ENCODE measurements at places on chromosomes 11 and 22.

DNA sequence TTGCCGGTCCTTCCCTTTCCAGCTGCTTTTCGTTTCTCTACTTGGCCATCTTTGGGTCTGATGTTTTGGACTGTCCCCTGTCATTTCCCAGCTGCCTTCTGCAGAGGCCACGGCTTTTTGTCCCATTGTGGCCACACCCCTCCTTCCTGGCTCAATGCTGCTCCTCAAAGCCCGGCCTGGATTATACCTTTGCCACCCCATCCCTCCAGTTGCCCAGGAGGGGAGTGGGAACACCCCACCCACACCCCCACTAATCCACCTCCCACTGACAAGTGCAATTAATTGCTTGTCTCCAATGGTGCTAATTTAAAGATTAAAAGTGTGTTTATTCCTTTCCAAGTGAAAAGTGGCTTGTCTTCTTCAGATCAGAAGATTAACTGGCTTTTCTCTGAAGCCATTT, 34.2 kb upstream of the CSNK2A3 start:
- DNase-seq = no peak

GRCh38 chr11:133977067-133977677, 20.4 kb upstream of the IGSF9B start:
- DNase-seq = no peak

GRCh38 chr11:63146581-63146980, 2.6 kb upstream of the SLC22A24 start:
- no peak for DNase-seq

GRCh38 chr22:20055654-20056053, 24.4 kb upstream of the DGCR8 start:
- no peak for DNase-seq

DNA sequence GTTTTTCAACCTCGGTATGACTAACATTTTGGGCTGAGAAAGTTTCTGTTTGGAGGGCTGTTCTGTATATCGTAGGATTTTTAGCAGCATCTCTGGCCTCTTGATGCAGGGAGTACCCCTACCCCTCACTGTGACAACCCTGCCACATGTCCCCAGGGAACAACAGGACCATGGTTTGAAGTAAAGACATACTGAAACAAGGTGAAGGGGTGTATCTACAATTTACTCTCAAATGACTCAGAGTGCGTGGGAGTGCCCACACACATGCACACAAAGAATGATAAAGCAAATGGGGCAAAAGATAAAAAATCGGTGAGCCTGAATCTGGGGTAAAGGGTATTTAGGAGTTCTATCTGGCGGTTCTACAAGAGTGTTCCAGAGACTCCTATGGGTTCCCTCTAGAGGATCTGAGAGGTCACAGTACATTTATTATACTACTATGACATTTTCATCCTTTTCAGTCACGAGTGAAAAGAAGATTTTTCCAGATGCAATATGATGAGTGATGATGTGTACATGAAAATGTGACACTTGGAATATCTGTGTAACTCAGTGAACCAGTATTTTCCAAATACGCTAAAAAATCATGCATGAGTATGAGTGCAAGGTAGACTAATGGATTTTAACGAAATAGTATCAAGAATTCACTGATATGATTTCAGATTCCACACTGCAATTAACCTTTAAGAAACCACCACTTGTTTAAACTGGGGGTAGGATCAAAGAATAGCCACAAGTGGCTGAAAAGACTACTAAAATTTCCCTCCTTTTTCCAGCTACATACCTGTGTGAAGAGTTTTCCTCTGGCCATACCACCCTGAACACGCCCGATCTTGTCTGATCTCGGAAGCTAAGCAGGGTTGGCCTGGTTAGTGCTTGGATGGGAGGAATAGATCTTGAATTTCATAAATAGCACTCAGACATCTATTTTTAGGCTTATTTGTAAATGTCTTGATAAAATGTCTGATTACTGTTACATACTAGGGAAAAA, 56.3 kb upstream of the YPEL1 start:
- DNase-seq = peak; percentile 46

Data from activated CD4-positive, alpha-beta T cell treated with anti-CD3 and anti-CD28 coated beads, Interleukin-2, amount 50 U/mL, for 48 hours (primary cell).